Activated T-cell treated with anti-CD3 and anti-CD28 coated beads, Interleukin-2, amount 50 U/mL, for 72 hours (primary cell): ENCODE measurements at places on chromosomes 1 and 21. TPM values are rescaled to one million over a fixed set of nuclear protein-coding genes. Genes with fewer than 3 reads are reported as not detected.

KRTCAP2 gene
- 203 TPM for total RNA-seq

- H3K4me1 ChIP-seq, result no peaks in the 10 kb centered on the region
- no peak overlapping the region for H3K4me3 ChIP-seq
- H3K27ac ChIP-seq, result no peak overlapping the region
- DNase-seq, result no peak
- peaks cover 6% of the 10 kb centered on the region for H3K36me3 ChIP-seq
- no peaks in the 10 kb centered on the region for H3K27me3 ChIP-seq
Observed at GRCh38 chr1:175969231-175969630, 225.8 kb upstream of the TNR start.

- H3K4me1 ChIP-seq, result no peaks in the 10 kb centered on the region
- H3K36me3 ChIP-seq, result no peaks in the 10 kb centered on the region
- H3K27me3 ChIP-seq, result no peaks in the 10 kb centered on the region
- H3K4me3 ChIP-seq, result no peak overlapping the region
- no peak overlapping the region for H3K27ac ChIP-seq
Observed at GRCh38 chr1:226618380-226618779, 69.8 kb downstream of the STUM start.

- no peaks in the 10 kb centered on the region for H3K36me3 ChIP-seq
- no peaks in the 10 kb centered on the region for H3K27me3 ChIP-seq
- H3K4me3 ChIP-seq, result peak overlapping the region; percentile 89
- DNase-seq, result peak; percentile 46
Observed at GRCh38 chr1:205210756-205211168, 740 bp downstream of the DSTYK start.
